GM23248 (cell line): ENCODE measurements at places on chromosomes 3 and 15. TPM values are rescaled to one million over a fixed set of nuclear protein-coding genes. Genes with fewer than 3 reads are reported as not detected.

Gene CHST2
- 10.4 and 12.0 TPM in 2 replicates for total RNA-seq

Gene ERICH6
- not detected in 2 replicates for total RNA-seq

DNA sequence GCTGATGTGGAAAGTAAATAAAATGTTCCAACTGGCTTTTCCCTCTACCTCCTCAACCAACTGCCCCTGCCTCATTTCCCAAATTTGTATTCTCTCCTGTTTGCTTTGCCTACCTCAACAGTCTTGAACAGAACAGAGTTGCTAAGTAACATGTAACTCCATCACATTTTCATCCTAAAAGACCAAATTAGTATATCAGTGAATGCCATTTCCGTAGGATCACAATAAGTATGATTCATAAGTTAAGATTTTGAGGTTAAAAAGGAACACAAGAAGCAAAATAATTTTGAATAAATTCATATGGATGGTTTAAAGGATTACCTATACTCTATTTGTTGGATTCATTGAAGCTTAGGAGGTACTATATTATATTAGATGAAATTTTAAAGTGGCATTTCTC is 154.9 kb downstream of the ECT2 start:
- no peak for DNase-seq

GRCh38 chr15:64066451-64066850 is 20.2 kb upstream of the DAPK2 start:
- DNase-seq = no peak

DNA sequence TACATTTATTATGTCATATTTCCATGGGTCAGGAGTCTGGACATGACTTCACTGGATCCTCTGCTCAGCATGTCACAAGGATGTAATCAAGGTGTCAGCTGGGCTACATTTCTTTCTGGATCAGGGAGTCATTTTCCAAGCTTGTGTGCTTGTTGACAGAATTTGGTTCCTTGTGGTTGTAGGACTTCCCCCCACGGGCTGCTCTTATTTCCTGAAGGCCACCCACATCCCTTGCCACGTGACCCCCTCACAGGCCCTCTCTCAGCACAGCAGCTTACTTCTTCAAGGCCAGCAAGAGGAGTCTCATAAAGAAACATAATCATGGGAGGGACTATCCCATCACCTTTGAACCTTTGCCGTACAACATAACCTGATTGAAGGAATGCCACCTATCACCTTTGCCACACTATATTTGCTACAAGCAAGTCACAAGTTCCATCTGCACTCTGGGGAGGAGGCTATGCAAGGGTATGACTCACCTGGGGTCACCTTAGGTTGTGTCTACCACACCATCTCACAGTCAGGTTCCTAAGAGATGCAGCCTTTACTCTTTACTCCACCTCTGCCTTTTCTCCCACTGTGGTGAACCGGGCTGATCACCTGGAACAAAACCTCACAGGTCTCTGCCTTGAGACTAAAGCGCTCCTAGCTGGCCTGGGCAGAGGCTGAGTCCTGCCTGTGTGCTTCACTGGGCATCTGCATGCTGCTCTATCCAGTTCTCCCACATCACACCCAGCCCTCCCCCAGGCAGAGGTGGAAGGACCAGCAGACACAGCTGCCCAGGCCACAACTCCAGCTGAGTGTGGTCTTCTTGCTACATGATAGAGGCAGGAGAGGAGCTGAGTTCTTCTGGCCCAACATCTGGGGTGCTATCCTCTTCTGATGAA is 13.5 kb downstream of the RAB6B start:
- DNase-seq = peak; percentile 10

DNA sequence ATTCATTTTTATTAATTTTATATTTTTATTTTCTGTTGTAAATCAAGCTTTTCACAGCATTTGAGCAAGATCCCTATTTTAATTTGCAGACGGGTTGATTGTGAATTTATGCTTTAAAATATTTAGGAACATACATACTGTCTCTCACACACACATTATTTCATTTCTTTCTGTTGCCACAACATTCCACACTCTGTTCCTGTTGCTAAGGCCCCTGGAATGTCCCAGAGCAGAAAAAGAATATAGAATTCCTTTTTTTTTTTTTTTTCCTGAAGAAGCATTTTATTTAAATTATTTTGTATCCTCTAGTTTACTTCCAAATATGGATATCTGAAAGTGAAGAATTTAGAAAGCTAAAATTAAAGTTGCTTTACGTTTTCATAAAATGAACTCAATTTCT is 36.8 kb upstream of the SCAANT1 start:
- DNase-seq = peak; percentile 83

Gene ZBED2
- total RNA-seq = not detected in 2 replicates

- DNase-seq = peak; percentile 53
Observed at GRCh38 chr3:57892423-57892822, 115.8 kb upstream of the FLNB start.

- DNase-seq = no peak
Observed at GRCh38 chr15:92627014-92627413, 28.6 kb downstream of the FAM174B start.

Gene ZDHHC19
- not detected in 2 replicates for total RNA-seq
